ENCODE measurements at places on chromosomes 4 and X.

DNA sequence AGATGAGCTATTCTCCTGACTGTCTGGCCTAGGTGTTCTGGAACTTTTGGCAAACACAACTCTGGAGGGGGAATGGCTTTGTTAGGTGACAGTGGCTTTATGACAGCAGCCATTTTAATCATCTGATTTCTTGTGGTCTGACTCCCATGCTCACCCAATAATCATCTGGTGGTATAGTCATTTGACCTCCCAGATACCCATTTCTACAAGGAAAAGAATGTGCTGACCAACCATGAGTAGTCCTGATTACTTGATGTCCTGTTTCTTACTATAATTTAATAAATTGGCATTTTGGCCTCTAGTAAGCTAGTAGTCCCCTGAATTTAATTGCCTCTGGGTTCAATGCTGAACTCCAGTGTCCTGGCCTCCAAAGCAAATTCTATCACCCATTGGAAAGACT is 109.9 kb upstream of the DUSP21 start:
- no peak for DNase-seq

DNA sequence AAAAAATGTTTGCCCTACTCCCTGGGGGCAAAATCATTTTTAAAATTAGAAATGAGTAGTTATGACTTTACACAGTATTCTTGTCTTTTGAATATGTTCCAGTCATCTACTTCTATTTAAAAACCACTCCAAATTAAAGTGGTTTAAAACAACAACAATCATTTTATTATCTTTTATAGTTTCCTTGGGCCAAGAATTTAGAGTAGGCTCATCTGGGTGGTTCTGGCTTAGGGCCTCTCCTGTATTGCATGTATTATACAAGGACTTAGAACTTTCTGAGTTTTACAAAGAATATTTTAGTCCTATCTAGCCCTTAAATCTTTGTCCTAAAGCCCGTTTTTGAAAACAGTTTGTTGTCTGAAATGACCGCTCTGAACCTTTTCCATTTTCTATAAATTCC is 132.5 kb upstream of the INTU start:
- DNase-seq = no peak

- no peak for DNase-seq
These were observed 50.2 kb upstream of the GABRE start for GRCh38 chrX:152024710-152025109.

DNA sequence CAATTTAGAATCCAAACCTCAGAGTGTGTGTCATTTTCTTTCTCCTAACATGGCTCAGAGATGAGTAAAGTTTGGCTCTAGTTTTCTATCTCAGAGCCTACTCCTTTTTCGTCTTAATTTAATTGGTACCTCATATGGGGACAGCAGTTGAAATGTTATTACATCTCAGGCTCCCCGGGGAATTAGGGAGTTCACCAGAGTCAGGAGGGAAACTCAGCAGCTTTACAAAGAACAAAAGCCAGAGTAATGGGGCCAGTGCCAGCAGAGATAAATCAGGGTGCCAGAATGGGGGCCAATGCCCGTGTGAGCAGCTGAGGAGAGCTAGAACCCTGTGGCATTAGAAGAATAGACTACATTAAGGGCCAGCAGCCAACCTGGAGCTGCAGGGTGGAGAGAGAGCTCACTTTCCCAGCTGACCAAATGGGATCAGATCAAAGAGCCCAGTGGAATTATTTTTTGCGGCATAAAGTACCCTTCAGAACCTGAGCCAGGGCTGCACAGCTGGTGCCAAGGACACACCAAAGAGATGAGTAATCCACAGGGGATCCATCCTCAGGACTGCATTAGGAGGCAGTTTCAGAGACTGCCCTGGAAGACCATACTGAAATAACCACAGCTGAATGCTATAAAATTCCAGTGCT is 207.1 kb upstream of the DKK2 start:
- no peak for DNase-seq

GRCh38 chr4:5191831-5192230 is 140.6 kb downstream of the STK32B start:
- DNase-seq = no peak

DNA sequence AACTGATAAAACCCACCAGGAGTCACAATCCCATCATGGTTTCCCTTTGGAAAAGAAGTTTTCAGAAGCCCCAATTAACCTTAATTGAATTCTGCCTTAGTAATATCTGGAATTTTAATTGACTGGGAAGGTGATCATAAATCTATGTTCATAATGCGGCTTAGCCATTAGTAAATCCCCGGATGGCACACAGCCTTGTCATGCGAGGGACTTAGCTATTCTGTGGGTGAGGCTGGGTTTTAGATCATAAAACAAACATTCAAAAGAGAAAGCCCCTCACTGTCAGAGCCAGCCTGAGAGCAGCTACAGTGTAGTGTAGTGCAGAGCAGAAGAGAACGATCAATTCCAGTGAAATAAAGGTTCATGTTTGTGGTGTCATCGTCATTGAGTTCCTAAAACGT is 124.0 kb upstream of the NOCT start:
- DNase-seq = no peak

GRCh38 chrX:129653181-129653970 is 1.4 kb downstream of the APLN start:
- no peak for DNase-seq
